ENCODE measurements at places on chromosomes 1 and 21.

DNA sequence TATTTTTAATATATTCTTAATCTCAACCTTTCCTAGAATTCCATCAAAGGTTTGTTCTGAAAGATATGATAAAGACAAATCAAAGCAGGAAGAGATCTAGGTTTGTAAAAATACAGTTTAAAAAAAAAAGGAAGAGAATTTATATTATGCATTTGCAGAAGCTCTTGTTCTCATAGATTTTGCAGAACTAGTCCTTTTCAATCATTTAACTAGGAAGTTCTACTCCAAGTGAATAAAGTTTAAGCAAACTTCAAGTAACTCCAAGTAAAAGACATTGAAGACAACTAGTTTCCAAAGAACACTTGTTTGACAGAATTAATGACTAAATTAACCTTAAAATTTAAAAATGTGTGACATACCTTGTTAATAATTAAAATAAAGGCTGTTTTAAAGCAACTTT lies 55.9 kb downstream of the HNRNPR start:
- no peak for DNase-seq

- DNase-seq, result no peak
Measured at GRCh38 chr1:237149857-237150256, 107.9 kb downstream of the RYR2 start.

- no peak for DNase-seq
Measured at GRCh38 chr1:201628490-201628889, 89.6 kb downstream of the NAV1 start.

DNA sequence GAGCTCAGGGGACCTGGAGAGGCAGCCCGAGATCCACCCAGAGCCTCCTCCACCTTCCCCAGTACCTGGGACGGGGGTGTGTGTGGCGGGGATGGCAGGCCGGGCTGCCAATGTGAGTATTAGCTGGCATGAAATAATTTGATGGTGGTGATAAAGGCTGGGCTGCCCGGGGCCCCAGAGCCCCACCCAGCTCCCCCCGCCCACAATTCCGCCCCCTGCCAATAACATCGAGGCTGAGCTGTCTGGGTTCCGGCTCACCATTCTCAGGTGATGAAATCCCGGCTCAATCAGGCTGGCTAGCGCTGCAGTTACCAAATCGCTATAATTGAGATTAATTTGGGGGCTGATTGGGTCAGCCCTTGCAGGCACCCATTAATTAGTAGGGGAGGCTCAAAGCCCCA lies 103.8 kb upstream of the CASZ1 start:
- no peak for DNase-seq

- DNase-seq, result no peak
Measured at GRCh38 chr1:204477036-204477740, 17.4 kb downstream of the PIK3C2B start.
